ENCODE measurements at places on chromosomes 1 and 21.

DNA sequence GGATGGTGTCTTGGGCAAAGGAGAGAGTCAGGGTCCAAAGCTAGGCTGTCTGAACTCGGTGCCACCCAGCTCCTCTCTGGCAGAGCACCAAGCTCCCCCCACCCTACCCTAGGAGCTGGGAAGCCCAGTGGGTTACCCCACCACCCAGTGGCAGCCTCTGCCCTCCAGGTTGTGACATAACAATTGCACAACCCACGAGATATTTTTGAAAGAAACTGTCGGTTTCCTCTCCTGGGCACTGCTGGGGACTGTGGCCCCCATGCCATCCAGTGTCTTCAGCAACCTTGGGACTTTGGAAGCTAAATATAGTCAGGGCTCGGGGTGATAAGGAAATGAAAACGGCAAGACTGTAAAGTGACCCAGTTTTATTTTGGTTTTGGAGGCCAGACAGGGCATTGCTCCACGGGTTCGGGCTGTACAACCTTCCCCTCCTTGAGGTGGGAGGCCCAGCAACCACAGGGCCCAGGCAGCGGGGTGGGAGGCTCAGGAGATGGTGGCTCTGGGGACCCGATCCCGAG, 1.4 kb downstream of the CITED4 start:
- no peak for DNase-seq

DNA sequence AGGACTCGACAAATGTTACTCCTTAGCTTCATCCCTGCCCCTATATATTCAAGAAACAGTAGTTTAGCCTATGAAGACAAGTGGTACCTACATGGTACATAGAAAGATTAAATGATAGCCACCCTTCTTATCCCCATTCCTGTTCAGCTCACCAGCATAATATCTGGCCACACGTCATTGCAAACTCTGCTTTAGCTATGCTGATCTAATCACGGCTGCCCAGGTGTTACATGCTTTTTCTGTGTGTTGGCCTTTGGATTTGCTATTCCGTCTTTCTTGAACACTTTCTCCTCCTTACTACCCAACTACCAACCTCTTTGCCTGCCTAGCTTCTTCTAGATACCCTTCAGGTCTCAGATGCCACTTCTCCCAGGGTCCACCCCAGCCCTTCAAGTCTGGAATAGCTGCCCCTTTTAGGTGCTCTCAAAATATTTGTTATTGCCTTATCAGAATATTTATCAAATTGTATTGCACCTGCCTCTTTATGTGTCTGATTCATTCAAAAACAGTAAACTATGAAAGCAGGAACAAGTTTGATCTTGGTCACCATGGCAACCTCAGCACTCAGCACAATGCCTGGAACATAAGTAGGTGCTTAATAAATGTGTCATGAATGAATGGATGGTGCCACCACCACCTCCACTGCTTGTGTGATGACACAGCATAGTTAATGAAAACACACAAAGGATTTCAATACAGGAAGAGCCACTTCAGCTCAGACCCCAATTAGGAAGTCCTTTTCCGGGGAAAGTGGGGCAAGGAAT, 11.4 kb upstream of the DNASE2B start:
- DNase-seq: no peak

DNA sequence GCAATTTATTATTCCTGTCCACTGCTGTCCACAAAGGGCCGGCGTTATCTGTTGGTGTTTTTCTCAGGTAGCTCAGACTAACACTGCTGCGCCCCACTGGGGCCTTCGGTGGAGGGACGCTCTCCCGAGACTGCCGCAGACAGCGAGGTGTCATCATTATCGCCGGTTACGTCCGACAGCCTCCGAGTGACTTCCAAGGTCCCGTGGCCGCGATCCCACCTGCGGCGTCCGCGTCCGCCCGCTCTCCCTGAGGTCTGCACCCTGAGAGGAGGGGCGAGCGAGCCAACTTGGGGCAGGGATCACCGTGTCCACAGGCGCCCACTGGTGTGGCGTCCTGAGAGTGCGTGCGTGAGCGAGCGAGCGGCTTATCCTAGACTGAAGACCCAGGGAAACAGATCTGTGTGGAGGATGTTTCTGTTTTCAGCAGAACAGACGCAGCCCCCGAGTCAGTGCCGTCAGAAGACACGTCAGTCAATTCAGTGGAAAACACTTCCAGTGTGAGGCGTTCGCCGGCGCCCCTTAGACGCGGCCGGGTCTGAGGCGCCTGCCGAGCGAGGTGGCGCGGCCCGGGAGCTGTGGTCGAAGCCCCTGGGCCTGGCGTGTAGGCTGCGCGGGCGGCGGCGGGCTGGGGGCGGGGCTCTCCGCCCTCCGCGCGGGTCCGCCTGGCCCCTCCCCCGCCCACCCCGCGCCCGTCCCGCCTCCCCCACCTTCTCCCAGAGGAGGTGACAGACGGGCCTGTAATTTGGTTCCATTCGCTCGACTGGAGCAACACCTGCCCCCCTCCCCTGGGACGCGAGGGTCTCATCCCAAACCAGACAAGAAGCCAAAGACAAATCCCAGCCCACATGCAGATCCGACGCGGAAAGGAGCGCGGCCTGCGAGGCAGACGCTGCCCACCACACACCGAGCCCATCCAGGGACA, 12.6 kb downstream of the NHLH2 start:
- peak; percentile 76 for DNase-seq

GRCh38 chr1:182080955-182081582, 19.6 kb upstream of the ZNF648 start:
- no peak for DNase-seq

- no peak for DNase-seq
These were observed 227.8 kb downstream of the NRIP1 start for GRCh38 chr21:14836950-14837349.

DNA sequence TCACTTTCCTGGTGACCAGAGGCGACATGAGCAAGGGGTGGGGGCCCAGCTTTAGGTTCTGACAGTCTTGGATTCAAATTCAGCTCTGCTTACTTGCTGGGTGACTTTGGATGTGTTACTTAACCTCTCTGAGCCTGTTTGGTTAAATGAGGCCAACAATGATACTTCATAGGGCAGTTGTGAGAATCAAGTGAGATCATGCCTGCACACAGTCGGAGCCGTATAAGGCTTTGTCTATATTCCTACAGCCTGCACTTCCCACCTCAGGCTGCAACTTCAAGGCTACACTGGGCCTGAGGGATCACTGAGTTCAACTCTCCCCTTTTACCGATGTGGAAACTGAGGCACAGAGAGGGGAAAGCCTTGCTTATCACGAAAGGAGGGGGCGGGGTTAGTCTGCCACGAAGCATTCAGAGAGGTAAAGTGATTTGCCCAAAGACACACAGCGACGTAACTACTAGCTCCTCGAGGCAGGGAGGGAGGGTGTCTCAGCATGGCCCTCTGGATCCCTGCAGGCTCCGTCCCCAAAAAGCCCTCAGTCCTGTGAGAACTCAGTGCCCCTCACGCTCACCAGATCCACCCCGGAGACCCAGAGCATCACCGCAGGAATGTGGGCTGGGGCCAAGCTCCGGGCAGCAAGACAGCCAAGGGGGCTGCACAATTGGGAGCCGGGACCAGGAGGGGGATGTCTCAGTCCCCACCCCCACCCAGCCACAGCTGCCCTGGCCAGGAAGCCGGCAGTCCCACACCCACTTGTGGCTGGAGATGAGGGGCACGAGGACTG, 25.0 kb downstream of the SDC3 start:
- no peak for DNase-seq

GRCh38 chr1:165898837-165899236, 71.4 kb downstream of the UCK2 start:
- DNase-seq: no peak

- DNase-seq: peak; percentile 77
These were observed 31.7 kb downstream of the RUNX3 start for GRCh38 chr1:24898152-24898908.

- DNase-seq: no peak
These were observed 55.8 kb upstream of the MTF2 start for GRCh38 chr1:93023281-93023680.

DNA sequence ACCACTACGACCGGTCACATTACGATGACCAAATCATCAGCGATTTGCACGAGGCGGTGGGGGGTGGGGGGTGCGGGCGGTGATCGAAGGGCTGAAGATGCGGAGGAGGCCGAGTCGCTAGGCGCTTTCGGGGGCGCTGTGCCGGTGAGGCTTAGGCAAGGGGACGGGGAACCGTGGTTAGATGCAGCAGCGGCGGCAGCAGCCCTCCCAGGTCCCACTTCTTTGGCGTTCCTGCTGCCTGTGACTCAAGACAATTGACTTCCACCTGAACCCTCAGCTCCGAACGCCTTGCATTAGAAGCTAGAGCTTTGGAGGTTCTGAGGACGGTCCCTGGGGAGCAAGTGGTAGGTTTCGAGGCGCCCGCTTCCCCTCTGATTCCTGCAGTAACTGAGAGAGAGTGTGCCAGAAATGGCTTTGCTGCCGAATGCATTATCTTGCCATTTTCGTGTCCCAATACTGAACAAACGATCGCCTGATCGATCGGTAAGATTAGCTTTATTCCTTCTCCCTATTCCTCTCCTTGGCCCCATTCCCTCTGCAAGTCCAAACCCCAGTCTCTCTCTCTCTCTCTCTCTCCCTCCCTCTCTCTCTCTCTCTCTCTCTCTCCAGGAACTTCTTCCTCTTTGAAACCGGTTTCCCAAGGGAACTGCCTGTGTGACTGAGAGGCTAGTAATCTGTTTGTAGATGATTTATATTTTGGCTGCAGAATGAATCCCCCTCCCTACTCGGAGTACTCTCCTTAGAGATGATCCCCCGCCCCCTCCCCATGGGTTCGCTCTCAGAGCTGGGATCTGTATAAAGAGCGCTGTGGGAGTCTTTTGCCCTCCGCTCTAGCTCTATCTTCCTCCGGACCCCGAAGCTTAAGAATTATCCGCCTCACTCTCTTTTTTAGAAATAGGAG, 735 bp upstream of the BRINP3 start:
- DNase-seq: peak; percentile 71

GRCh38 chr1:54846716-54847284, 40.2 kb downstream of the DHCR24 start:
- no peak for DNase-seq

DNA sequence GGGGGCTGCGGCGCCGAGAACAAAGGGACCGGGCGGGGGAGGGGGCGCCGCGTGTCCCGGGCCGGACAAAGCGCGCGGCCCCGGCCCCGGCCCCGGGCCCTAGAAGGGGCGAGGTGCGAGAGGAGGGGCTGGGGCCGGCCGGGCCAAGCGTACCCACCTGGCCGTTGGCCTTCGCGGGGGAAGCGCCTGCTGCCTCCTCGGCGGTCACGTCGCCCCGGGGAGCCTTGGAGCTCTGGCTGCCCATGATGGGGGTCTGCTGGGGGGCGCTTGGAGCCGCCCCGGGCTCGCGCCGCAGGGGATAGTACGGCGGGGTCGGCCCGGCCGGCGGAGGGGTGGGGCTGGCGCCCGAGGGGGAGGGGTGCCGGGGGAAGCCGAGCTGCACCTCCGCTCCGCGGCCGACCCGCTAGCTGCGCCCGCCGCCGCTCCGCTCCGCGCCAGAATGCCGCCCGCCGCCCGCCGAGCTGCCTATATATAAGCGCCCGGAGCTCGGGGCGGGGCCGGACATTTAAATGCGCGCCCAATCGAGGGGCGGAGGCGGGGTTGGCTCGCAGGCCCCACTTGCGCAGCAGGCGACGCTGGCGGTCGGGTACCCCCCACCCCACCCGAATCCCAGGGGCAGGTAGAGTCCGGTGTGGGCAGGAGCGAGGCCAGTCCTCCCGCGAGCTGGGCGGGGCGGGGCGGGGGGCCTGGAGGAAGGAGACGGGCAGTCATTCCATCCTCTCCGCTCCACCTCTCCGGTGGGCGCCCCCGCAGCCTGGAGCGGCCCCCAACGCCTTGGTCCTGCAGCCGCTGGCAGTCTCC, at the start of gene MARCKSL1:
Gene MARCKSL1 (minus strand): TSS at position 444 of the 801 bp plus-strand sequence. CDS start 200 bp downstream, at position 244.
- peak; percentile 92 for DNase-seq

DNA sequence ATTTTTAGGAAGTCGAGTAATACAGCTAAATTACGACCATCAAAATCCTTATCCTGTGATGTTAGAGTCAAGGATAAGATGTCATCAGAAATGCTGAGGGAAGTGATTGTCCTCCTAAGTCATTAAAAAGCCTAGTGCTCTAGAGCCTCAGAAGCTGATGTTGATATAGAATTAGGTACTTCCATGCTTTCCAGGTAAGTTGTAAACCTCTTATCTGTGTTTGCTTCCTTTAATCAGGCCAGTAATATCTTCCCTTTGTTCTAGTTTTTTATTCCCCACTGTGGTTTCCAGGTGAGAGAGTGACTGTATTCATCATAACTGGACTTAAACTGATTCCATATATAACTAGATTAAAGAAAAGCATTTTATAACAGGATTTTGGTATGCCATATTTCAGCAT, 44.4 kb downstream of the SMG7 start:
- DNase-seq: no peak

DNA sequence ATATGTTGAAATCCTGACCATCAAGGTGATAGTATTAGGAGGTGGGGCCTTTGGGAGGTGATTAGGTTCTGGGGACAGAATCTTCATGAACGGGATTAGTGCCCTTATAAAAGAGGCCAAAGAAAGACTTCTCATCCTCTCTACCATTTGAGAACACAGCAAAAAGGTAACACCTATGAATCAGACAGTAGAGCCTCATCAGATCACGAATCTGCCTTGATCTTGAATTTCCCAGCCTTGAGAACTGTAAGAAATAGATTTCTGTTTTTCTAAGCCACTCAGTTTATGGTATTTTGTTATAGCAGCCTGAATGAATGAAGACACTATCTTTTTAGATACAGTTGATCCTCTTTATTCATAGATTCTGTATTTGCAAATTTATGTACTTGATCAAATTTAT, 206.9 kb upstream of the EDN2 start:
- no peak for DNase-seq

All from ecto neural progenitor cell (in vitro differentiated cells).